Panc1 (cell line): ENCODE measurements at places on chromosomes 2 and 18. TPM values are rescaled to one million over a fixed set of nuclear protein-coding genes. Genes with fewer than 3 reads are reported as not detected.

The UBXN2A gene
- 23.3 TPM for total RNA-seq

GRCh38 chr2:134712299-134712698, 6.5 kb downstream of the TMEM163 start:
- DNase-seq = no peak
- H3K27ac ChIP-seq = no peak overlapping the region
- no peaks in the 10 kb centered on the region for H3K36me3 ChIP-seq
- no peaks in the 10 kb centered on the region for H3K4me1 ChIP-seq
- peaks cover 35% of the 10 kb centered on the region for H3K27me3 ChIP-seq

GRCh38 chr18:966759-967576, 62.3 kb downstream of the ADCYAP1 start:
- no peaks in the 10 kb centered on the region for H3K27me3 ChIP-seq
- DNase-seq = no peak
- H3K4me3 ChIP-seq = no peak overlapping the region
- no peak overlapping the region for H3K27ac ChIP-seq

DNA sequence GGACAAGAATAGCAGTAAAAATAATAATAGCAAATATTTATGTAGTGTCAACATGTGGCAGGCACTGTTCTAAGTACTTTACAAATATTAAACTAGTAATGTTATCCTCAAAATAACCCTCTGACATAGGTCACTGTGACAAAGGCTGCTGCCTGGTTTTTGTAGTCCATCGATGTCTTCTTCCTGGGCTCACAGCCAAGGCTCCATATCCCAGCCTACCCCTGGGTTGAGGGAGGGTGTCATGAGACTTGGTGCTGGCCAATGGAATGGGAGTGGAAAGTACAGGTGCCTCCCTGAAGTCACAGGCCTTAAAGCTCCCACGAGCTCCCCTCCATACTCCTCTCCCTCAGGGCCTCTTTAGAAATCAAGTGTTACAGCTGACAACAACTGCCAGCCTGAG, 159.3 kb downstream of the CYRIA start:
- peaks cover 8% of the 10 kb centered on the region for H3K27me3 ChIP-seq
- no peaks in the 10 kb centered on the region; the same call in 1 of the 2 replicates for H3K4me1 ChIP-seq
- H3K36me3 ChIP-seq = no peaks in the 10 kb centered on the region; the same call in 1 of the 2 replicates
- DNase-seq = no peak
- no peak overlapping the region for H3K4me3 ChIP-seq

- no peaks in the 10 kb centered on the region for H3K4me1 ChIP-seq
- no peak for DNase-seq
- no peak overlapping the region for H3K4me3 ChIP-seq
- no peak overlapping the region for H3K27ac ChIP-seq
- no peaks in the 10 kb centered on the region for H3K27me3 ChIP-seq
Measured at GRCh38 chr2:241138471-241138870, 10.8 kb downstream of the PASK start.

DNA sequence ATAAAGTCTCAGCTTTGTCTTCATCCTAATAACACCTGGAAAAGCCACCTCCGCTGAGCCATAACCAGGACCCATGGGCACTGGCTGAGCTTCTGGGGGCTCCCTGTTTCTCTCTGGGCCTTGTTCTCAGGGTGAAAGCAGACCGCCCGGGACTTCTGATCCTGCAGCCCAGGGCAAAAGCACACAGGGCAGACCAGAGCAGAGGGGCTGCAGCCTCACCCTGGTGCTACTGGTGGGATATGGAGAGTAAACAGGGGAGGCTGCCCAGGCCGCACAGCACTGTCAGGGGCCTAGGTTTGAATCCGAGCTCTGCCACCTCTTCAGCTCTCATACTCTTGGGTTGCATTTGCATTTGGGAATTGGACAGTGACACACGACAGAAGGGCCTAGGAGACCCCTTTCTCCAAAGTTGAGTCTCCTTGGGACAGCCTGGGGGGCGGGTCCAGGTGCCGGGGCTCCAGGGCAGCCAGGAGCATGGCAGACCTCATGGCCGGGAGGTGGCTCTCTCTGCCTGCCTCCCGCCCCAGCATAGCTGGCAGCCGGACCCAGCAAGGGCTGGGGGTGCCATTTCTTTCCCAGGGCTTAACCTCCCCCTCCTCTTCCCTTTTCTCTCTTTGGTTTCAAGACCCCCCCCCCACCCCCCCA, 164.9 kb downstream of the INHBB start:
- H3K27me3 ChIP-seq = no peaks in the 10 kb centered on the region; the same call in 1 of the 2 replicates
- H3K27ac ChIP-seq = no peak overlapping the region
- DNase-seq = no peak
- no peaks in the 10 kb centered on the region for H3K36me3 ChIP-seq

- peak within 1 kb of the TSS; percentile 43 for H3K4me3 ChIP-seq
- no peak for DNase-seq
- no peak within 1 kb of the TSS for H3K27ac ChIP-seq
- H3K36me3 ChIP-seq = no peaks in the 10 kb centered on the region
- H3K4me1 ChIP-seq = no peaks in the 10 kb centered on the region
- peaks cover 14% of the 10 kb centered on the region for H3K27me3 ChIP-seq
Measured at GRCh38 chr2:157628477-157629415, at the start of gene ACVR1C. Gene ACVR1C (minus strand): TSS chr2:157628864. CDS start chr2:157628644, 220 bp downstream.

The LAMA3 gene
- 8.1 TPM for total RNA-seq

DNA sequence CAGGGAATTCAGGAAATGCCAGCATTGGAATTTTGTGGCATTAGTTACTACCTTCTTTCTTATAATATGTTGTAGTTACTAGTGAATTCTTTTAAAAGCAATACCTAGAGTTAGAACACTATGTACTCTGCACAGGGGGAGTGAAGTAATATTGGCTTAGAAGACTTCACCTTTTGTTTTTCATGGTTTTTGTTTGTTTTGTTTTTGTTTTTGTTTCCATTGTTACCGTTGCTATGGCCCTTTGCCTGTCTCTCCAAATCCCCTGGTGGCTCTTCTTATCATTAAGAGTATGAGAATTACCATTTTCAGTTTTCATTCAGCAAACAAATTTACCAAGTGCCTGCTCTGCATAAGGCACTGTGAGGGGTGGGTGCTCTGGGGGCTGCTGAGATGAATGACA, 160.1 kb downstream of the HAUS1 start:
- no peaks in the 10 kb centered on the region for H3K27me3 ChIP-seq
- no peak overlapping the region for H3K4me3 ChIP-seq
- no peak overlapping the region for H3K27ac ChIP-seq
- no peak for DNase-seq
- no peaks in the 10 kb centered on the region for H3K36me3 ChIP-seq

The BOK gene
- total RNA-seq = 39.1 TPM

DNA sequence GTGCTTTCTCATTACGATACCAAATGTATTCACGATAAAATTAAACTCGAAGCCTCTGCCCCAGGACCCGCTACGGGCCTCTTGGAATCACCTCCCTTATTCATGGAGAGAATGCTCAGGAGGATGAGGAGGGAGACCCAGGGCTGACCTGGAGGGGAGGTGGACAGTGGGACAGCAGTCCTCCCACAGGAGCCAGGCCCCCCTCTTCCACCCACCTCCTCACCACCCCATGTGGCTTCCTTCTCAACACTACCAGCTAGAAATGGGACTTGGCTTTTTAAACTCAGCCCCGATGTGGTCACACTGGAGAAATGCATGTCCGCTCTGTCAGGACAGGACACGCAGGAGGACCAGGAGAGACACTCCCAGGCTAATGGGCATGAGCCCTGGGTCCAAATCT, 147.9 kb upstream of the ID2 start:
- no peaks in the 10 kb centered on the region for H3K36me3 ChIP-seq
- DNase-seq = no peak
- H3K27ac ChIP-seq = no peak overlapping the region
- H3K27me3 ChIP-seq = no peaks in the 10 kb centered on the region
- no peak overlapping the region for H3K4me3 ChIP-seq

DNA sequence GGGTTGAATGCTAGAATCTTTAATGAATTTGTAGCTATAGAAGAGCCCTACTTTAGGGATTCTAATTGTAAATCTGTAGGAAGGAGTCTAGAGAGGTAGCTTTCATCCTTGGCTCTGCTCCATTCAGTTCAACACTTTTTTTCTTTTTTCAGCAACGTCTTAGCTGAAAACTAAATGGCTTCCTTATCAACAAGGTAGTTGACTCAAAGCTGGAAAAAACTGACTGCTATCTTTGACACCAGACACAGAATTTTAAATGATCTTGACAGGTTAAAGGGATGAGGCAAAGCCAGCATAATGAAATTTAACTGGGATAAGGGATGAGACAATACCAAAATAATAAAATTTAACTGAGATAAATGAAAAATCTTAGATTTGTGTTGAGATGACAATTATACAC, 54.9 kb downstream of the TMEFF2 start:
- H3K27ac ChIP-seq = no peak overlapping the region
- no peak overlapping the region for H3K4me3 ChIP-seq
- H3K4me1 ChIP-seq = no peaks in the 10 kb centered on the region
- no peaks in the 10 kb centered on the region for H3K36me3 ChIP-seq
- no peaks in the 10 kb centered on the region for H3K27me3 ChIP-seq

- H3K4me1 ChIP-seq = peaks cover 14% of the 10 kb centered on the region
- H3K36me3 ChIP-seq = no peaks in the 10 kb centered on the region
- H3K4me3 ChIP-seq = no peak overlapping the region
- DNase-seq = peak; percentile 33
Measured at GRCh38 chr2:229407170-229407569, 136.1 kb upstream of the PID1 start.

The CCDC148 gene
- total RNA-seq = 0.92 TPM

The FARSB gene
- 31.6 TPM for total RNA-seq

The SERPINB10 gene
- not detected for total RNA-seq

GRCh38 chr2:231886071-231886681, 40.0 kb downstream of the NPPC start:
- no peak for DNase-seq
- peaks cover 4% of the 10 kb centered on the region for H3K27me3 ChIP-seq
- no peaks in the 10 kb centered on the region for H3K4me1 ChIP-seq
- no peak overlapping the region for H3K4me3 ChIP-seq
- no peak overlapping the region for H3K27ac ChIP-seq

The ZNF521 gene
- 0.15 TPM for total RNA-seq

DNA sequence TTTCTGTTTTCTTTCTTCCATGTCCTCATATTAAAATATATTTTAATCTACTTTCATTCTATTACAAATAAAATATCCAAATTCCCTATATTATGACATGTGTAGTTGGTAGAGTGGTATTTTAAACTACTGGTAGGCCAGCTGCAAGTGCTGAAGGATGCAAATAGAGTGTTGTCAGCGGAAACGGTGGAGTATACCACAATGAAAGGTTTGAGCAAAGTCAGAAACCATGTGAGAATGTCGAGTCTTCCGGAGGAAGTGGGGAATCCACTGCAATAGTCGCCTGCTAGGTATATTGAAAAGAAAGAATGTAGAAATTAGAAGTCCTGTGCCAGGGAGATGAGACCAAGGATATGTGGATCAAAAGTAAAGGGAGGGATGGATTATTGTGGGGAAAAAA, 373.9 kb downstream of the DSEL start:
- H3K4me1 ChIP-seq = no peaks in the 10 kb centered on the region
- H3K4me3 ChIP-seq = no peak overlapping the region
- H3K36me3 ChIP-seq = no peaks in the 10 kb centered on the region
- H3K27me3 ChIP-seq = no peaks in the 10 kb centered on the region
- no peak overlapping the region for H3K27ac ChIP-seq
- DNase-seq = no peak

DNA sequence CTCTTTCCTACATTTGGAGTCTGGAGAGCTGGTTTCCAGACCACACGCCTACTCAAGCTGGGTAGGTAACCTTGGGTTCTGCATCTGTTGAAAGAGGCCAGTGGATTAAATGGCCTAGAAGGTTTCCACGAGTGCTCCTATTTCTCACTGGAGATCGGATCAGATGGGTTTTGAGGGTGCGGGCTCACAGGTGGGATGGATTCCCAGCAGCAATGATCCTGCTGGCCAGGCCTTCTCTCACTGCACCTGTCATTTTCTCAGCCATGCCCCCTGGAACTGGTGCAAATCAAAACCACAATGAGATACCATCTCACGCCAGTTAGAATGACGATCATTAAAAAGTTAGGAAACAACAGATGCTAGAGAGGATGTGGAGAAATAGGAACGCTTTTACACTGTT, 747.5 kb upstream of the RAB6C start:
- H3K27me3 ChIP-seq = no peaks in the 10 kb centered on the region
- no peak overlapping the region for H3K4me3 ChIP-seq
- no peak overlapping the region for H3K27ac ChIP-seq
- no peaks in the 10 kb centered on the region for H3K4me1 ChIP-seq
- no peaks in the 10 kb centered on the region for H3K36me3 ChIP-seq

GRCh38 chr2:129766374-129766993, 213.0 kb upstream of the RAB6C start:
- H3K27me3 ChIP-seq = peaks cover 2% of the 10 kb centered on the region; the same call in 1 of the 2 replicates
- no peaks in the 10 kb centered on the region for H3K4me1 ChIP-seq
- H3K4me3 ChIP-seq = no peak overlapping the region
- H3K27ac ChIP-seq = no peak overlapping the region
- no peaks in the 10 kb centered on the region for H3K36me3 ChIP-seq
- DNase-seq = no peak

GRCh38 chr2:107989445-107989844, 3.1 kb downstream of the SLC5A7 start:
- H3K27me3 ChIP-seq = peaks cover 15% of the 10 kb centered on the region
- H3K27ac ChIP-seq = no peak overlapping the region
- 0 out of 2 replicates have a peak, but pooled peaks cover 3% of the 10 kb centered on the region for H3K4me1 ChIP-seq
- H3K4me3 ChIP-seq = peak overlapping the region; percentile 16; the same call in 1 of the 2 replicates

GRCh38 chr2:102147935-102148334, 5.4 kb downstream of the IL1R1 start:
- no peaks in the 10 kb centered on the region for H3K27me3 ChIP-seq
- no peaks in the 10 kb centered on the region for H3K36me3 ChIP-seq
- no peaks in the 10 kb centered on the region for H3K4me1 ChIP-seq
- no peak overlapping the region for H3K27ac ChIP-seq
- no peak overlapping the region for H3K4me3 ChIP-seq
- DNase-seq = no peak

GRCh38 chr2:20621366-20622295, 29.3 kb downstream of the HS1BP3 start:
- DNase-seq = no peak
- H3K4me3 ChIP-seq = no peak overlapping the region
- H3K27me3 ChIP-seq = no peaks in the 10 kb centered on the region
- H3K4me1 ChIP-seq = peaks cover 11% of the 10 kb centered on the region

DNA sequence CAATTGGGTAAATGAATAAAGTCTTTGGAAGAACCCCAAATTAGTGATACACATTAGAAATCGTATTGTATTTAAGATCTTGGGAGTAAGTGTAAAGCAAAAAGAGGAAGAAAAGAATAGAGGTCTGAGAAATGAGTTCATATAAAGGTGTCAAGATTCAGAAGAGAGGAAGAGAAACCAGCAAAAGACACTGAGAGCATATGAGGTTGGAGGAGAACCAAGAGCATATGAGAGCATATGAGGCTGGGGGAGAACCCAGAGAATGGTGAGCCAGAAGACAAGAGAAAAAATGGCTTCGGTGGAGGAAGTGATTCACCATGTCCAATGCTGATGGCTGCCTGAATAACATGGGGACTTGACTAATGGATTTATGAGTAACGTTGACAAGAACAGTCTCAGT, 620.1 kb upstream of the GCFC2 start:
- H3K36me3 ChIP-seq = no peaks in the 10 kb centered on the region
- no peak for DNase-seq
- no peaks in the 10 kb centered on the region for H3K4me1 ChIP-seq
- no peak overlapping the region for H3K4me3 ChIP-seq
